ENCODE measurements at places on chromosomes 1 and 21. TPM values are rescaled to one million over a fixed set of nuclear protein-coding genes. Genes with fewer than 3 reads are reported as not detected.

PPIAL4G gene
- polyA plus RNA-seq: not detected

RIPPLY3 gene
- not detected for polyA plus RNA-seq

DNA sequence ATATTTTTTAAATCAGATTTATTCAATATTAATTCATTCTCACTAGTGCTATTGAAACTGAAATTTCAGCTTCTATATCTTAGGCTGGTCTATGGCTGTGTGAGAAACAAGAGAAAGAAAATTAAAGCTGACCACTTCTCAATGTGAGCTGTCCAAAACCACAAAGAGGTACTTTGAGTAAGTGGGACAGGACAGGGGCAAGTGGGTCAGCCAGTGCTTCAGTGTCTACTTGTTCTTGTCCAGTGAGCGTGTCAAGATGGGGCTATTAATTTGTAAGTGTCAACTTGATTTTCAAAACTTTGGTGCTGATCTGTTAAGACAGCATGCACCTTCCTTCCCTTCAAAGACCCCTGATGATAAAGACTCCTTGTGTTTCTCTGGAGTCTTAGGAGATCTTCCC, 533.9 kb downstream of the PLPP3 start:
- DNase-seq: no peak

GRCh38 chr1:15678578-15678977, 5.5 kb upstream of the PLEKHM2 start:
- DNase-seq: no peak

DNA sequence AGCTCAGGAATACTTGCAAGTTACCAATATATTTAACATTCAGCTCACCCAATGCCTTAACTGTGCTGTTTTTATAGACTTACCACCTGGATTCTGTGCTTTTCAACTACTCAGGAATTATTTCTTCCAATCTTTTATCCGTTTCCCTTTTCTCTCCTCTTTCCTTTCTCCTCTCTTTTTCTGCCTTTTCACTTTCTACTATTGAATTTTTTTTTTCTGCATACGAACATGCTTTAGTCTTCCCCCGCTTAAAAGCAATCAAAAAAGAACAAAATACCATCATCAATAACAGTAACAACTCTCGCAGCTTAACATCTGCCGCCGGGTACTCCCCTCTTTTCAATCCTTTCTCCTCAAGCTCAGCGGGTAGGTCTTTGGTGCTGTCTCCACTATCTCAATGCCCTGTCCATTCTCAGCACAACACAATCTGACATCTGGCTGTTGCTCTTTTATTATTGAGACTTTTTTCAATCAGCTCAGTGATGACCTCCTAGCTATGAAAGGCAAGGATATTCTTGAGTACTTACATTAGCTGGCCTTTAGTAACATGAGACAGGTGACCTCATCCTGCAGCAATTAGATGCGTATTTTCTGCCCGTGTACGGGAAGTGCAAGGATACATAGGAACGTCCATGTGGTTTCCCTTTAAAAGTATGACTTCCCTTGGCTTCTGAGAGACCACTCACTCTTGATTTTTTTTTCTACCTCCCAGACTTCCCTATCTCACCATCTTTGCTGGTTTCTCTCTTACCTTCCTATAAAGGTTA, 40.2 kb upstream of the SIPA1L2 start:
- DNase-seq: no peak

- no peak for DNase-seq
Observed at GRCh38 chr21:41369920-41370839, 8.4 kb downstream of the MX2 start.

DNA sequence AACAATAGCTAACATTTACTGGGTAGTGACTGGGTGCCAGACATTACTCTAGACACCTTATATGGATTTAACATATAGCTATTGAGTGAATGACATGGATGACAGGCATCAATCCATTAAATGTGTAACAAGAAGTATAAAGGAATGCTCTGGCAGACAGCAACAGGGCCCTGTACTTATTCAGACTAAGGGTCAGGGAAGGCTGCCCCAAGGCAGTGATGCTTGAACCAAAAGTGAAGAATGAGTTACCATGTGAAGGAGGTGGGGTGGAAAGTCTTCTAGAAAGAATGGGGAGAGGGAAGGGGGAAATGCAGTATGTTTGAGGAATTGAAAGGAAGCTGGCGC, 8.3 kb upstream of the PTPRF start:
- DNase-seq: no peak

DNA sequence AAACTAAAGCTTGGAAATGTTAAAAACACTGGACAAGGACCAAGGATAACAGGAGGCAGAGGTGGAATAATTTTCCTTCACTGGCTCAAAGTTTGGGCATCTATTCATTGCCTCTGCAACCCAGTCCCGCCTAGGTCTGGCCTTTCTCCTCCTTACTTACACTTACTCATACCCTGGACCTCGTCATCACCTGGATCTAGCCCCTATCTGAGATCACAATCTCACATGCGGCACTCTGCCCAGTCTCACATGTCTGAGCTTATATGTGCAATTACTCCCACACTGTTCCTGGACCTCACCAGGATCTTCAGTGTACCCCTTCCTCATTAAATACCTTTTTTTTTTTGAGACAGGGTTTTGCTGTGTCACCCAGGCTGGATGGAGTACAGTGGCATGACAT, 37.6 kb downstream of the NVL start:
- no peak for DNase-seq

- no peak for DNase-seq
Observed at GRCh38 chr21:45090966-45091365, 16.6 kb downstream of the ADARB1 start.
